ENCODE measurements at places on chromosomes 7 and 10.

DNA sequence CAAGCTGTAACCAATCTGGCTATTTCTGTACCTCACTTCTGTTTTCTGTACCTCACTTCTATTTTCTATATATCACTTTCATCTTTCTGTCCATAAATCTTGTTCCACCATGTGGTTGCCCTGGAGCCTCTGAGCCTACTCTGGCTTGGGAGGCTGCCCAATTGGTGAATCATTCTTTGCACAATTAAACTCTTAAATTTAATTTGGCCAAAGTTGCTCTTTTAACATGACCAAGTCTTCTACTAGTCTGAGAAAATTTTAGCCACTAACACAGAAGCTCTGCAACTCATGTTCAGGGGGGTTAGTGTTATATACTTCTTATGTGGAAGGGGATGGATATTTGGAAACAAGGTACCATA, 503.5 kb downstream of the KIF20B start:
- no peaks in the 10 kb centered on the region for H3K36me3 ChIP-seq
- H3K27ac ChIP-seq, result no peak overlapping the region
- H3K4me1 ChIP-seq, result no peaks in the 10 kb centered on the region
- DNase-seq, result no peak
- H3K27me3 ChIP-seq, result no peaks in the 10 kb centered on the region
- no peak overlapping the region for H3K4me3 ChIP-seq

DNA sequence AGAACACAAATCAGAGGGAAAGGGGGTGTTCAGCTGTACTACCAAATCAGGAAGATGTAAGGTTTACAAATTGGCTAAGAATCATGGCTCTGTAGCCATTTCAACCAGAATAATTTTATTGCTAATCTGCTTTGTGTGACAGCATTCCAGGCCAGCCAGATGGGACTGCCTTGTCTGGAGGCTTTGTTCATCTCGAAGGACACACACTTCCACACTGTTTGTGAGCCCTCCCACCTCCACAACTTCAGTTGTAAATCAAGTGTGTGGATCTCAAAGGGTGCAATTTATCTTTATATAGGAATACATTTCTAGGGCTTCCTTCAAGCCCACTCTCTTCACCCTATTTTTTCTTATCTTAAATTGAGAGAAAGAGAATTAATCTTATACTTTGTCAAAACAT, 6.9 kb upstream of the OIT3 start:
- peaks cover 6% of the 10 kb centered on the region for H3K4me1 ChIP-seq
- no peak for DNase-seq
- no peaks in the 10 kb centered on the region for H3K27me3 ChIP-seq
- no peak overlapping the region for H3K27ac ChIP-seq
- no peak overlapping the region for H3K4me3 ChIP-seq
- H3K36me3 ChIP-seq, result peaks cover 5% of the 10 kb centered on the region

DNA sequence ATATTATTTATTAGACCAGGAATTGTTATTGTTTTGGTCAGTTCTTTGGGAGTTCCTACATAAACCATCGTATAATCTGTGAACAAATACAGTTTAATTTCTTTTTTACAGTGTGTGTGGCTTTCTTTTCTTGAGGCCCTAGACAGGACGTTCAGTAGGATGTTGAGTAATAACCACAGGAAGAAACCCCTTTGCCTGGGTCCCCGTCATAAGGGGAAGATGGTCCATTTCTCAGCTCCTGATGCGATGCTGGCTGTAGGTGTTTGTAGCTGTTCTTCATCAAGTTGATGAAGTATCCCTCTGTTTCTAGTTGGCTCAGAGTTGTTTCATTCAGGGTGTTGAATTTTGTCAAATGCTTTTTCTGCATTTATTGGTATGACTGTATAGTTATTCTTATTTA, 219.7 kb upstream of the ADARB2 start:
- H3K36me3 ChIP-seq, result no peaks in the 10 kb centered on the region
- no peaks in the 10 kb centered on the region for H3K4me1 ChIP-seq
- H3K27me3 ChIP-seq, result no peaks in the 10 kb centered on the region
- no peak overlapping the region for H3K27ac ChIP-seq
- no peak overlapping the region for H3K4me3 ChIP-seq

GRCh38 chr10:53440601-53441000, 668.0 kb upstream of the MBL2 start:
- no peaks in the 10 kb centered on the region for H3K4me1 ChIP-seq
- H3K27me3 ChIP-seq, result no peaks in the 10 kb centered on the region

DNA sequence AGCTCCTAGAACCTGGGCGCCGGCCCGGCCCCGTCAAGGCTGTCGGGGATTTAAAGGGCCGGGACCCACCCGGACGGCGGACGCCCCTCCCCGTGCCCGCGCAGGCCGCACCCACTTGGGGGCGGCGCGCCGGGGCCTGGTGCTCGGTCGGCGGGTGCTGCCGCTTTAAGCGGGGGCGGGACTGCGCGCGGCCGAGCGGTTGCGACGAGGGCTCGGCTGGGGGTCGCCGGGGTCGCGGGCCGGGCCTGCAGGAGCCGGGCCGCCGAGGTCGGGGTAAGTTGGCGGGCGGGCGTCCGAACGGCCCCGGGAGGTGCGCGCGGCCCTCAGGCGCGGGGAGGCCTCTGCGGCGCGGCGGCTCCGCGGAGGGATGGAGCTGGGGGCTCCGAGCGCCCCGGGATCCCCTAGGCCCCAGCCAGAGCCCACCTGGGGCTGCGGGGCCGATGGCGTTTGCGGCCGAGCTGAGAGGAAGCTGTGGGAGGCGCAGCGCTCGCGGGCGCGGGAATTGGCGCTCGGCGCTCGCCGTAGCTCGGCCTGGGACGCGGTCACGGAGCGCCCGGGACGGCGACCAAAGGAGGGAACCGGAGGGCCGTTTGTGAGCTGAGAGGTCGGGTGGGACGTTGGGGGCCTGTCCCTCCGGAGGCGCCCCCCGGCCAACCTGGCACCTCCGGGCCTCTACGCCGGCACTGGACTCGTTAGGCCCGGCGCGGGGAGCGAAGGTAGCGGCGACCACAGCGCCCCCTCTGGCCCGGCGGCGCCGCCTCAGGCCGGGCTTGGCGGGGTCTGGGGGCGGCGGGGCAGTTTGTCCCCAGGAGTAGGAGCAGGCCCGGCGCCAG, at the start of gene TRRAP:
TRRAP (plus strand) TSS at position 168 of the 833 bp plus-strand sequence. CDS start 2,619 bp downstream, outside the sequence.
- H3K4me3 ChIP-seq, result peak within 1 kb of the TSS; percentile 94
- no peaks in the 10 kb centered on the region for H3K27me3 ChIP-seq
- H3K27ac ChIP-seq, result peak within 1 kb of the TSS; percentile 96
- H3K4me1 ChIP-seq, result peaks cover 15% of the 10 kb centered on the region

DNA sequence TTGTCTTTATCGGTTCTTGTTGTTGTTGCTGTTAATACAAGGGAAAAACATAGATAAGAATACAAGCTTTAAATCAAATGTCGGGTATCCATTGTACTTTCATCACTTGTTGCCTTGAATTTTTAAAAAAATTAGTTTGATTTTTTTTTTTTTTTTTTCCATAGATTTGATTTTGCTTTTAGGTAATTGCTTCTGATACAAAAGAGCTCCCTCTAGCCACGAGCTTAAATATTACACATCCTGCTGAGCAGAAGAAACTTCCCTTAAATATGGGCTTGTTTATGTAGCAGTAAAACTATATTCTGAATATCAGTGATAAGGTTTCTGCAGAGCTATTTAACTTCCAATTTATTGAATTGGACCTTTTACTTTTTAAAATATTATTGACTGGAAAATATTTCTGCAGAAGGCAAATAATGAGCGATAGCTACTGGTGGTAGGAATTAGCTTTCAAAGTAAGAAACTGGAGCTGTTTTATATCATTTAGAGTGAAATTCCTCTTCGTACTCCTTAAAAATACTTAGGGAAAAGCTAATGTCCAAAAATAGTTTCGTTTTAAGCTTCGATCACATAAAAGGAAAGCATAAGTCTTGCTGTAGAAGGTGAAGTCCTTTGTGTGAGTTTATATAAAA, 216.9 kb downstream of the POLR1F start:
- no peaks in the 10 kb centered on the region for H3K36me3 ChIP-seq
- no peak overlapping the region for H3K27ac ChIP-seq
- H3K4me1 ChIP-seq, result no peaks in the 10 kb centered on the region
- no peak overlapping the region for H3K4me3 ChIP-seq
- H3K27me3 ChIP-seq, result no peaks in the 10 kb centered on the region

GRCh38 chr10:11880151-11881029, 57.2 kb downstream of the PROSER2 start:
- no peak overlapping the region for H3K27ac ChIP-seq
- no peaks in the 10 kb centered on the region for H3K27me3 ChIP-seq
- H3K4me3 ChIP-seq, result no peak overlapping the region
- H3K4me1 ChIP-seq, result peaks cover 15% of the 10 kb centered on the region
- DNase-seq, result no peak

- no peak overlapping the region for H3K4me3 ChIP-seq
- no peak overlapping the region for H3K27ac ChIP-seq
- peaks cover 2% of the 10 kb centered on the region for H3K4me1 ChIP-seq
- peaks cover 39% of the 10 kb centered on the region for H3K27me3 ChIP-seq
Observed at GRCh38 chr7:108598153-108598552, 28.5 kb downstream of the DNAJB9 start.

DNA sequence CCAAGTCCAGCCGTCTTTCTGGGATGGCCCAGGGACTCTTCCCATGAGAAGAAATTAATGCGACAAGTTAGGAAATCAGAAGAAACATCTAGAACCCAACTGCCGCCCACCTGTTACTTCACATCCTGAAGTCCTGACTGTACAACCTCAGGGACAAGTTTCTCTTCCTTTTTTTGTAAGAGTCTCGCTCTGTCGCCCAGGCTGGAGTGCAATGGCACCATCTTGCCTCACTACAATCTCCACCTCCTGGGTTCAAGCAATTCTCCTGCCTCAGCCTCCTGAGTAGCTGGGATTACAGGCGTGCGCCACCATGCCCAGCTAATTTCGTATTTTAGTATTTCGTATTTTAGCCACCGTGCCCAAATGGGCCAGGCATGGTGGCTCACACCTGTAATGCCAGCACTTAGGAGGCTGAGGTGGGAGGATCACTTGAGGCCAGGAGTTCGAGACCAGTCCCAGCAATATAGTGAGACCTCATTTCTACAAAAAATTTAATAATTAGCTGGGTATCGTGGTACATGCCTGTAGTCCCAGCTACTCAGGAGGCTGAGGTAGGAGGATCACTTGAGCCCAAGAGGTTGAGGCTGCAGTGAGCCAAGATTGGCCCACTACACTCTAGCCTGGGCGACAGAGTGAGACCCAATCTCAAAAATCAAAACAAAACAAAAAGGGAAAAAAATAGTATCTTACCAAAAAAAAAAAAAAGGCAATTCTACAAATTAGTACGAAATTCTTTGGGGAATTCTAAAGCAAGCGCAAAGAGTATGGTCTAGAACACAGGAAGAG, 20.8 kb downstream of the LAT2 start:
- H3K4me1 ChIP-seq, result peaks cover 4% of the 10 kb centered on the region
- H3K27ac ChIP-seq, result peak overlapping the region; percentile 37
- no peaks in the 10 kb centered on the region for H3K27me3 ChIP-seq
- no peak overlapping the region for H3K4me3 ChIP-seq

GRCh38 chr7:129438839-129439651, 4.8 kb downstream of the STRIP2 start:
- H3K4me3 ChIP-seq, result no peak overlapping the region
- H3K36me3 ChIP-seq, result peaks cover 6% of the 10 kb centered on the region
- no peak overlapping the region for H3K27ac ChIP-seq
- no peak for DNase-seq
- H3K27me3 ChIP-seq, result peaks cover 36% of the 10 kb centered on the region

- peaks cover 43% of the 10 kb centered on the region for H3K4me1 ChIP-seq
- no peak overlapping the region for H3K4me3 ChIP-seq
- peak overlapping the region; percentile 68 for H3K27ac ChIP-seq
- H3K36me3 ChIP-seq, result peaks cover 5% of the 10 kb centered on the region
- DNase-seq, result no peak
Observed at GRCh38 chr10:96896884-96897589, 64.9 kb downstream of the LCOR start.

DNA sequence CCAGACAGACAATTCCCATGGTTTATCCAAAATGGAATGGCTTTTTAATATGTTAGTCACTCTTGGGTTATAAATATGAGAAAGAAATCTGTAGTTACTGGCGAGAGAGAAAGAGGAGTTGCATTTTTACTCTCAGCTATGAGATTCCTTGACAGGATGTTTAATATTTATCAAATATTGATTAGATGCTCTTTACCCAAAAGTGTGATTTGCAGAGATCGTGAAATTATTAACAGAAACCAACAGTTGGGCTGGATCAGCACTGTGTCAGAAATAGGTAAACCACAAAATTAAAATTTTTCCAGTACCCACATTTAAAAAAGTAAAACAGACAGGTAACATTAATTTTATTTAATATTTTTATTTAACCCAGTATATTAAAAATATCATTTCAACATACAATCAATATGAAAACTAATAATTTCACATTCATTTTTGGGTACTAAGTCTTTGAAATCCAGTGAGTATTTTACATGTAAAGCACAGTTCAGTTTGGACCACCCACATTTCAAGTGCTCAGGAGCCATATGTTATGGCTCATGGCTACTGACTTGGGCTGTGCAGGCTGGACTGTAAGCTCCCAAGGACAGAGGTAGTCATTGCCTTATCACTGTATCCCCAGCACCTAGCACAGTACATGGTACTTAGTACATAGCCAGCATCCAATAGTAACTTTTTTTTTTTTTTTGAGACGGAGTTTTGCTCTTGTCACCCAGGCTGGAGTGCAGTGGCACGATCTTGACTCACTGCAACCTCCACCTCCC, 42.5 kb downstream of the KLHDC10 start:
- peaks cover 5% of the 10 kb centered on the region for H3K4me1 ChIP-seq
- DNase-seq, result no peak
- no peaks in the 10 kb centered on the region for H3K36me3 ChIP-seq
- no peak overlapping the region for H3K4me3 ChIP-seq

GRCh38 chr7:1421020-1421790, 38.1 kb downstream of the MICALL2 start:
- H3K27ac ChIP-seq, result no peak overlapping the region
- H3K27me3 ChIP-seq, result no peaks in the 10 kb centered on the region
- H3K4me3 ChIP-seq, result no peak overlapping the region
- DNase-seq, result no peak
